ENCODE measurements at places on chromosomes 7 and 10. TPM values are rescaled to one million over a fixed set of nuclear protein-coding genes. Genes with fewer than 3 reads are reported as not detected.

The NPC1L1 gene
- total RNA-seq = 0.45 TPM

The ECHDC3 gene
- total RNA-seq = 8.6 TPM

The FAM25G gene
- not detected for total RNA-seq

The TMEM229A gene
- 0.27 TPM for total RNA-seq

The TAS2R3 gene
- 6.1 TPM for total RNA-seq

The CYP26C1 gene
- 0.85 TPM for total RNA-seq

The INMT gene
- total RNA-seq = 131 TPM

The FFAR4 gene
- 0.31 TPM for total RNA-seq

- no peak for DNase-seq
Measured at GRCh38 chr7:41205600-41205999, 497.3 kb downstream of the INHBA start.

- peak; percentile 86 for DNase-seq
Measured at GRCh38 chr10:128263891-128264688, 137.9 kb upstream of the MKI67 start.

GRCh38 chr7:131859147-131859821 is 302.9 kb upstream of the PODXL start:
- DNase-seq = peak; percentile 70

DNA sequence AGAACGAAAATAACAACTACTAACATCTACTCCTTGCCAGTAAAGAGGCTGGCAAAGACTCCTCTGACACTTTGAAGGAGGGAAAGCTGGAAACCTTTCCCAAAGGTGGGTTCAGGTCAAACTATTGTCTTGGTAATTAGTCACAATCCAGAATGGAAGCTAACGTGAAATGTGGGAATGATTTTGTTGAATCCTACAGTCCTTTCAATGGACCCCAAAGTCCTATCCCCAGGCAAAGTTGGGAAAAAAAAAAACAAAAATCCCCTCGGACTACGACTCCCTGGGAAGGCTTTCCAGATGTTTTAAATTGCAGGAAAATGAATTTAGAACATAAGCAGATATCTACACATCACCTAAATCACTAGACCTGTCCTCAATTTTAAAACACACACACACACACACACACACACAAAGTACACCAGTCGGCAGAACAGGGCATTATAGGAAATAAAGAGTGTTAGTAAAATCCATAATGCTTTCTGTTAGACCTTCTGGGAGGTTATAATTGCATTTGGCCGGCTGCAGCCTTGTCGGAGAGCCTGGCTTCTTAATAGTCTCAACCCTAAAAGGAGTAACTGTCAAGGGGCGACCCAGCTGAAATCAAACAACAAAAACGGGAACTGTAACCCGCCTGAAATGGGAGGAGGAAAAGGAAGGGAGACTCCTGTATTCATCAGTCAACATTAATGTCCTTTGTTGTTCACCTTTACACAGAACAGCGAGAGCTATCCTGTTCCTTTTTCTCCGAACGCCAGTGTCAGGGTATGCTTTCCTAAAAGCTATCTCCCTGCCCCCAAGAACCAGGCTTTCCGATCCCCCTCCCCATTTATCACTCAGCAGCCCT is 1.5 kb downstream of the DOCK4 start:
- no peak for DNase-seq

DNA sequence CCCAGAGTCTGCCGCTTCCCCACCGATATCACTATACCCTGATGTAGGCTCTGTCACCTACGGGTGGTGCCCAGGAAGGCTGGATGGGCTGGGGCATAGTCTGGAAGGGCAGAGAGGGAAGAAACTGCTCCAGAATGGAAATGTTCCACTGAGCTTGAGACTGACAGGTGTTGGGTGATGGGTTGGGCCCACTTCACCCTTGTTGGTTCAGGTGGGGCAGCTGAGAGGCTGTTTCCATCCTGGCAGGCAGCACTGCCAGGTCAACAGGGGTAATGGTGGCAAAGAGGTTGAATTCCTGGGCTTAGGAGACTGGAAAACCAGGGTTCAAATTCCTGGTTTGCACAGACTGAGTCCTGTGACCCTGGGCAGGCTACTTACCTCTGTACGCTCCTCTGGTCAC is 28.5 kb upstream of the FRAT2 start:
- no peak for DNase-seq

- no peak for DNase-seq
Measured at GRCh38 chr10:44818701-44819127, 92.4 kb upstream of the TMEM72 start.

- DNase-seq = no peak
Measured at GRCh38 chr10:57696641-57697040, 571.1 kb downstream of the IPMK start.

- DNase-seq = no peak
Measured at GRCh38 chr10:121449482-121449924, 148.7 kb downstream of the FGFR2 start.

GRCh38 chr10:97548828-97549455 is 23.6 kb upstream of the ANKRD2 start:
- no peak for DNase-seq

GRCh38 chr7:684416-684815 is 42.1 kb upstream of the DNAAF5 start:
- peak; percentile 23 for DNase-seq

DNA sequence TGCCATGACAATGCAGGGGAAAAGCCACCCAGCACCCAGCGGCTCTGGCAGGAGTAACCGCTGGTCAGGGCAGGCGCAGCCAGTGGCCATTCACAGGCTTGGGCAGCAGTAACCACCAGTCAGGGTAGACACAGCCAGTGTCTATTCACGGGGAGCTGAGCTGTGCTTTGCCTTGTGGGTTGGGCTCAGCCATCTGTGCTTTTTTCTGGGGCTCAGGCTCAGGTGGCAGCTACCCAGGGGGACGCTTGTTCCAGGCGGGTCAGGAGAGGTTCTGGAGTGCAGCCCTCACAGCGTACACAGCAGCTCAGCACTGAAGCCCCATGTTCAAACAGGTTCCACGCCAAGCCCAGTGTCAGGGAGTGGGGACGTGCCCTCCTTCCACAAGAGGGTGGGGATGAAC is 28.5 kb downstream of the FOXL3 start:
- DNase-seq = no peak

- no peak for DNase-seq
Measured at GRCh38 chr10:100890673-100891317, 22.0 kb upstream of the SLF2 start.

GRCh38 chr10:63003816-63004453 is 129.2 kb upstream of the NRBF2 start:
- no peak for DNase-seq

DNA sequence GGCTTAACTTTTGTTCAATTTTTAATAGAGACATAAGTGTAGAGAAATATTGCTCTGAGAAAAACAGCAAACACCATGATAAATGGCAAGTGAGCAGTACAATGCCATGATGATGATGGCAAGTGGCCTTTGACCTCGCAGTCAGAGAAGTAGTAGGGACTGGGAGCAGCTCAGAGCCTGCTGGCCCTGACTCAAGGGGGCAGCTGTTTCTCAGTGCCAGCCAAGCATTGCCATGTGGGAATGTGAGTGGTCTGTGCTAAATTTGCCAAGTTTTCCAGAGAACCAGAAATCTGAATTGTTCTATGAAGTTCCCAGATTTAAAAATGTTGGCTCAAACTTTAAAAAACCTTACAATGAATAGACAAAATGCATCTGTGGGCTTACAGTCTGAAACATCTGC is 187.9 kb downstream of the BICC1 start:
- DNase-seq = no peak

GRCh38 chr7:288671-289101 is 1.3 kb upstream of the FOXL3 start:
- peak; percentile 45 for DNase-seq

GRCh38 chr7:150410680-150411346 is 31.7 kb downstream of the ZNF775 start:
- DNase-seq = no peak

DNA sequence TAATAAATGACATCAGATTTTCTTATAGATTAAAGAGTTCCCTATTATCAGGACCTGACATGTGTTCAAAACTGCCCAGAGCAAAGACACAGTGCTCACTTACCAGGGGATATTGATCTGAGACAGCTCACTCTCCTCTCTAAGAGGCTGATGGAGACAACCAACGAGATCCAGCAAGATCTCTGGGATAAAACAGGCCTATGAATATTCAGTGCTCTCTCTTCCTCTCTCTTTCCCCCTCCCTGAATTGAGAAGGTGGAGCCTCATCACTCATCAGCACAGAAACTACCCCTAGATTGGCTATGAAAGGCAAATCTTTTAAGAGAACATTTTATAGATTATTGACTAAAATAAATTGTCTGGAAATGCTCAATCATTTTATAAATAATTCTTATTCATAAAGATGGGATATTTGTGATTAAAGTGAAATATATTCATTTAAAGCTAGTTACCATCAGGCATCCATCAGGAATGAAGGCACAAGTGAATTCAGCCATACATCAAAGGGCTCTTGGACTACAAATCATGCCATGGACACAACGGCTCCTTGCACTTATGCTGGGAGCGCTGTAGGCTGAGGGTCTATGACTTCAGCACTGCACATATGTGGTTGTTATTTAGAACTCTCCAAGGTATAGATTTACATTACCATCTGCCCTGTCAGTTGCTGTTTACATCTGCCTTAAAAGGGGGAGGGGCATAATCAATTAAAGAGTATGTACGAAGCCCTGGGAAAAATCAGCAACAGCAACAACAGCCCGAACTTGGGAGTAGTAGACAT is 3.4 kb upstream of the PPP1R17 start:
- DNase-seq = no peak

- no peak for DNase-seq
Measured at GRCh38 chr10:67662415-67662814, 33.6 kb downstream of the CTNNA3 start.

GRCh38 chr7:30630986-30631385 is 36.3 kb downstream of the GARS1 start:
- DNase-seq = no peak

DNA sequence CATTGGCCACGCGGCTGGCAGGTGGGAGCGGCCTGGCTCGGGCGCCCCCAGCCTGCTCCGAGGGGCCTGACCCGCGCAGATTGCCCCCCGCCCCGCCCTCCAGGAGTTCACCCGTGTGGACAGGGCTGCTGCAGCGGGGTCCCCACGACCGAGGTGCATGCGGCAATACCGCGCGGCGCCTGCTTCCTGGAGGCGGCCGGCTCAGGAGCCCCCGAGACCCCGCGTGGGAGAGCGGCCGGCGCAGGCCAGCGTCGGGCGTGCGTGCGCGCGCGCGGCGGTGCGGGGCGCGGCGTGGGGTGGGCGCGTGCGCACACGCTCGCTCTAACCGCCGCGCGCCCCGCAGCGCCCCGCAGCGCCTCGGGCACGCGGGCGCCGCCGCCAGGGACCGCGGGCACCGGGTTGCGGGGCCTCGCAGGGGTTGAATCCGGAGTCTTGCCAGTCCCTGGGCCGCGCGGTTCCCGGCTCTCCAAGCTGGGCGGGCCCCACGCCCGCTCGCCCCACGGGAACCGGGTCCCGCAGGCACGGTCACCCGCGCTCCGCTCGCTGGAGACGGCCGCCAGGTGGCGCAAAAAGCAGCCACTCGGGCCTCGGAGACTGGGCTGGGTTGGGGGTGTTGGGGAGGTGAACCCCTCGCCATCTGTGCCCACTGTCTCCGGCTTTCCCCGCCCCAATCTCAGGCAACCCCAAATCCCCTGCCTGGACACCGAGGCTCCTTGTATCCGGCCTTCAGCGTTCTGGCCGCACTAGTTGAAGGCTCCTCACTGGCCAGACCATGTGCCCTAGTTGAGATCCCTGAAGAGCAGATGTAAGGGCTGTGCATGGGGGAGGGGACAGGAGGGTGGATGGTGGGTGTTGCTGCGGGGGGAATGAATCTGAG is 1.3 kb upstream of the ACHE start:
- DNase-seq = no peak

GRCh38 chr10:77698267-77698931 is 60.8 kb upstream of the KCNMA1 start:
- DNase-seq = no peak

DNA sequence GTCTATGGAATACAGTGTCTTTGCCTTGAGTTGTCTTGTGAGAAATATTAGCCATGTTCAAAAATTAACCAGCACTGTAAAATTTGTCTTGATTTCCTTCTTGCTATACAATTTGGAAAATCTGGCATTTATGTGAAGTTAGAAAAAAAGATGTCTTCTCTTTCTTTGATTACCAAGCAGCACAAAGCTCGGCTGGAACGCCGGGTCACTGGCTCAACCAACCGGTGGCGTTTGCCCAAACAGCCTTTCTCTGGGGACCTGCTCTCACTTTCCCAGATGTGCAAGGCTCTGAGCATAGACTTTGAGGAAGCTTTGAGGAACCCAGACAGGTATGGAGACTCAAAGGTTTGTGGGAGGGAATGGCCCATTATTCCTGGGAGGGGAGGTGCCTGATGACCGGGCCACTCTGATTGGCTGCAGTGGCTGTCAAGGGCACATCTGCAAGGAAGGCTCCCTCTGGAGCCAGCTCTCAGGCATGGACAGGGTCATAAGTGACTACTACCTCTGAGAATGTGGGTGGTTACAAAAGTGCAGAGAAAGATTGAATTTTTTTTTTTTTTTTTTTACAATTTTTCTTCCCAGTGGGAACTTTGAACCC is 5.6 kb downstream of the BTBD16 start:
- DNase-seq = no peak

GRCh38 chr10:124917428-124918190 is 24.3 kb upstream of the ZRANB1 start:
- DNase-seq = no peak

DNA sequence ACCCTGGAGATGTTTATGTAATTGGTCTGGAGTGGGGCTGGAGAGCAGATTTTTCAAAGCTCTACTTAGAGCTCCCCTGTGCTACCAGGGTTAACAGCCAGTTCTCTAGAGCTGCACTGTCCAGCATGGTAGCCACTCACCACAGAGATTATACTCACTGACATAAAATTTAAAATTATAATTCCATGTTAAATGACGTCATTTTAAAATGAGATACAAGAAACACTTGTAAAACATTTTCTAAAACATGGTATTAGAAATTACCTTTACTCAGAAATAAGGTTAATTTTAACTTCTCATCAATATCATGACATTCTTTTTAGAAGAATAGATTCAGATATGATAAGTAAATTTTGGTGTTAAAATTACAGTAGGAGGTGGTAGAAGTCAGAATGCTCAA is 306.2 kb upstream of the LRRN3 start:
- no peak for DNase-seq

DNA sequence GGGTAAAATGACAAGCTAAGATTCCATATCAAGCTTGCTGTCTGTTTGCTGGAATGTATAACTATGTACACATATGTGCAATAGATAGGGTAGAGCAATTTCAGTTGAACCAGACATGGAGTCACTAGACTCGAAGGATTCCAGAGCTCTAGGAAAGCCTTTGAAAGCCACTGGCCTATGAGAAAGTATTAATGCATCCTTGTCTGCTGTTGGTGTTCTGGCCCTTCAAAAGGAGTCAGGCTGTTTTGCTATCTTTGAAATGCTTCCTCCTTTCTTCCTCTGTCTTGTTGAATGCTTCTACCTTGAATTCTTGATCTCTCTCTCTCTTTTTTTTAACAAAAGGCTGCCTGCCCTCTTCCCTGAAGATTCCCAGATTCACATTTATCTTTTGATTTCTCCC is 20.8 kb upstream of the HGF start:
- DNase-seq = no peak
